Amniotic stem cell (primary cell): ENCODE measurements at places on chromosomes 12 and 14.

- DNase-seq = peak; percentile 93
These were observed 14.9 kb upstream of the IFT81 start for GRCh38 chr12:110109037-110109836.

DNA sequence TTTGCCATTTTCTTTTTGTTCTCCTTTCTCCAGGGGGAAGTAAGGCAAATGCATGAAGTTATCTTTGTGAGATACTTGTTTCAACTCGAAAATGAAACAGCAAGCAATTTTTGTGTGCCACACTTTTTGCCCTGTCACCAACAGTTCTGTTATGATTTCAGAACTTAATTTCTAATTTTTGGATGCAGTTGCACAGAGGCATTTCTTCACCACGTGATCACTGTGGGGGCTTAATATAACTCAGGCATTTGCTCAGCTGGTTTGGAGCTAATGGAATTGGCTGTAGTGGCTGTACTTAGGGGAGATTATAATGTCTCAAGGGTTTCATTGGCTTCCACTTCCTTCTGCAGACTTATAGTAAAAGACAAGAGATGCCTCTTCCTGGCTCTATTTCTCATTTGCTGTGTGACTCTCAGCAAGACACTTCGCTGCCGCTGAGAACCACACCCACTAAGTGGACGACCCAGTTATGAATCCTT is 452.4 kb downstream of the RAD51B start:
- DNase-seq = no peak

DNA sequence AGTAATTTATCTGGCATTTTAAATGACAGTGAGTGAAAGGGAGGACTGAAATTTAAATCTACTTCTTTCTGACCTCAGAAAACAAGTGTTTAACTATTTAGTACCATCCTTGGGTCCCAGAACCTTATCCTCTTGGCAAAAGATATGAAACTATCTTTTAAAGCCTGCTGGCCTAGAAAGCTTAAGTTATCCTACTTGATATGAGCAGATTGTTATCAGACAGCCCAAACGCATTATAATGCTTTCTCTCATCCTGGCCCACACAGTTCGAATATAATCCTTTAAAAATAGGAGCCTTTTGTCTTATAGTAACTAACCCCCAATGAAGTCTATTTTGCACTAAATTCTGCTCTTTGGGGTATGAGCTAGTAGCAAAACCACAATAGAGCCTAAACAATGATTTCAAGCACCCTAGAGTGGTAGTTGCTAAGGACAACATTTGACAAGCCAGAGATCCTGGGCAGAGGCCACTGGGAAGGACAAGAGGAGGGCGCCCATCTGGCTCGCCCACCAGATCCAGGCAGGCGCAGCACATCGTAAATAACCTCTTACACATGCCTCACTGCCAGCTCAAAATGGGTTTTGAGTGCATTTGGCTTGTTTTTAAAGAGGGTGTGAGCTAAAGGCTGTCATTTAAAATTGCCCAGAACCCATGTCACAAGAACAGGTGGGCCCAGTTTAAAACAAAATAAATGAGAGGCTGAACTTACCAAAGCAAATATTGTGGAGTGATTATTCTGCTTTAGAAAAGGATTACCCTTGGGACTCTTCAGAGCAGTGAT is 37.7 kb upstream of the CRY1 start:
- no peak for DNase-seq

- DNase-seq = peak; percentile 8
These were observed at the start of gene OAS2 for GRCh38 chr12:112978163-112979040. Gene OAS2 (plus strand): TSS chr12:112978519. CDS start chr12:112978609, 90 bp downstream.

DNA sequence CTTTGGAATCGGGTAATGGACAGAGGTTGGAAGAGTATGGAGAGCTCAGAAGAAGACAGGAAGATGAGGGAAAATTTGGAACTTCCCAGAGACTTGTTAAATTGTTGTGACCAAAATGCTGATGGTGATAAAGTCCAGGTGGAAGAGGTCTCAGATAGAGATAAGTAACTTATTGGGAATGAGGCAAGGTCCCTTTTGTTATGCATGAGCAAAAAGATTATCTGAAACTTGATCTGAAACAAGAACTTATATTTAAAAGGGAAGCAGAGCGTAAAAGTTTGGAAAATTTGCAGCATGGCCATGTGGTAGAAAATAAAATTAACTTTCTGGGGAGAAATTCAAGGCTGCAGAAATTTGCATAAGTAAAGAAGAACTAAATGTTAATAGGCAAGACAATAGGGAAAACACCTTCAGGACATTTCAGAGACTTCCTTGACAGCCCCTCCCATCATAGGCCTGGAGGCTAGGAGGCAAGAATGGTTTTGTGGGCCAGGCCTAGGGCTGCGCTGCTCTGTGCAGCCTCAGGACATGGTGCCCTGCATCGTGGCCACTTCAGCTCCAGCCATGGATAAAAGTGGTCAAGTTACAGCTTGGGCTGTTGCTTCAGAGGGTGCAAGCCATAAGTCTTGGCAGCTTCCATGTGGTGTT is 425.7 kb upstream of the PRICKLE1 start:
- no peak for DNase-seq

DNA sequence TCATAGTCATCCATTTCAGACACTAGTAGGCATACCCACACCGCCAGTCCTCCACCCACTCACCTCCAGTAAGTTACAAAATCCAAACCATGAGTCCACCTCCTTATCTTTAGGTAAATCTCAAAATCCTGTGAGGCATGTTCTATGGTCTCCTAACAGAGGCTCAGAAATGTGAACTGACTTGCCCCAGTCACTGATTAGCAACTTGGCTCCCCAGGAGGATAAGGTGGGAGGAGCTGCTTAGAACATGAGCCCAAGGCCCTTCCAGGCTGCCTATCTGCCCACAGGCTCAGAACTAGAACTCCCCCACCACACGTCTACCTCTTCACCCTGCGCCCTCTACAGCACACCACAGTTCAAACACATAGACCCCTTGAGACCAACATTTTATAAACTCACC is 19.9 kb downstream of the SETD3 start:
- no peak for DNase-seq
